ENCODE measurements at places on chromosomes 12 and 14. TPM values are rescaled to one million over a fixed set of nuclear protein-coding genes. Genes with fewer than 3 reads are reported as not detected.

DNA sequence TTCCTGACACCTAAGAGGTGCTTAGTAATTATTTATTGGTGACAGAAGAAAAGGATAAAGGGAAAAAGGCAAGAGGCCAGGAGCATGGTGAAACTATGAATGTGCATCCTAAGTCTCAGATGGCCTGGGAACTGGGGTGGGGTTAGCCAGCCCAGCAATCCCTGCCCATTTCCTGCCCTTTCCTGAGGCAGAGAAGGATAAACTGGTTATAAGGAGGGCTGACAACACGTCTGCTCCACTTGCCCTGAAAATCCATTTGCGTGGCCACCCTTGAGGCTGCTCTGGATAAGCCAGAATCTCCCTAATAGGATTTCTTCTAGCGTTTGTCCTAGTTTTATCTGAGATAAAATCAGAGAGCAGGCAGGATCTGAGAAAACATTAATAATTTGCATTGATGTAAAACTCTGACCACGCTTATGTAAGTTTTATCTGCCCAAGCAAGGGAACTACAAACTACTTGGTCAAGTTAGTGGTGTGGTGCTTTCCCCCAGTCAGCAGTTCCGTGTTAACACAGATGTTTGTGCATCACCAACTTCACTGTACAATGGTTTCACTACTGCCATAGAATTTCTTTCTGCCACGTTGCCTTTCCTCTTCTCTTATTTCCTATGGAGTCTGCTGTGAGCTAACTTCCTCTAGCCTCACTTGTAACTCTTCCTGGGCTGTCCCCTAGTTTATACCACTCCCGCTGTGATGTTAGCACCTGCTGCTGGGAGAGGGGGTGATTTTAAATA, 392.7 kb downstream of the RPS29 start:
- no peak overlapping the region for H3K27ac ChIP-seq
- H3K4me3 ChIP-seq: no peak overlapping the region
- H3K4me1 ChIP-seq: no peaks in the 10 kb centered on the region
- no peaks in the 10 kb centered on the region for H3K27me3 ChIP-seq
- no peaks in the 10 kb centered on the region for H3K36me3 ChIP-seq

GRCh38 chr12:77800501-77800900, 30.2 kb upstream of the NAV3 start:
- H3K4me3 ChIP-seq: no peak overlapping the region
- H3K4me1 ChIP-seq: no peaks in the 10 kb centered on the region
- H3K27ac ChIP-seq: no peak overlapping the region
- no peak for DNase-seq

DNA sequence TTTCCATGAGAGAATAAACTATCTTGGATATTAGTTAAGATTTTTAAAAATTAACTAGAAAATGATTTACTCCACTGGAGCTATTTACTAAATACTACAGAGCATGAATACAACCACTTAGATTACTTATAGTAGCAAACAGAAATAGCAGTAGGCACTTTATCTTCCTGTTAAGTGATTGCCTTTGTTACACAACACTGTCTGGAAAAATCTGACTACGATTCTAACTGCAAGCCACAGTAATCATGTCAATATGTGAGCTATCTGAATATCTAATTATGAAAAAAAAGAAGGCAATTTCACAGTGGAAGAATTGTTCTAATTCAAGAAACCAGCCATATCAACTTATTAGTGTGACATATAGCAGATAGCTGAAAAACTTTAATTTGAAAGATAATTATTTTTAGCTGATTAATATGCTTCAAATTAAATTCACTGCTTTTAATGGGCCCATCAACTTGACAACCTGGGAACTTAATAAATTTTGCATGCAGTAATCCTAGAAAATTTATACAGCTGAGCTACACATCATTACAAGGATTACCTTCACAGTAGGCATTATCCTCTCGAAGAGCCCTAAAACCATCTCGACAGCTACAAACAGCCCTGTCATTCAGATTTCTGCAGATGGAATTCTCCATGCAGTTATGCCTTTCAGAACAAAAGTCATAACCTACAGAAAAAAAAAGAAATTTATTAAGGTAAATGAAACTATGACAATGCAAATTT, 172.8 kb downstream of the NELL2 start:
- H3K27me3 ChIP-seq: no peaks in the 10 kb centered on the region
- H3K36me3 ChIP-seq: peaks cover 7% of the 10 kb centered on the region
- no peaks in the 10 kb centered on the region for H3K4me1 ChIP-seq

GRCh38 chr12:121114019-121114639, 18.5 kb upstream of the P2RX7 start:
- no peak overlapping the region for H3K4me3 ChIP-seq
- H3K27ac ChIP-seq: no peak overlapping the region
- H3K36me3 ChIP-seq: no peaks in the 10 kb centered on the region
- peaks cover 6% of the 10 kb centered on the region for H3K4me1 ChIP-seq
- DNase-seq: no peak
- peaks cover 3% of the 10 kb centered on the region for H3K27me3 ChIP-seq

DNA sequence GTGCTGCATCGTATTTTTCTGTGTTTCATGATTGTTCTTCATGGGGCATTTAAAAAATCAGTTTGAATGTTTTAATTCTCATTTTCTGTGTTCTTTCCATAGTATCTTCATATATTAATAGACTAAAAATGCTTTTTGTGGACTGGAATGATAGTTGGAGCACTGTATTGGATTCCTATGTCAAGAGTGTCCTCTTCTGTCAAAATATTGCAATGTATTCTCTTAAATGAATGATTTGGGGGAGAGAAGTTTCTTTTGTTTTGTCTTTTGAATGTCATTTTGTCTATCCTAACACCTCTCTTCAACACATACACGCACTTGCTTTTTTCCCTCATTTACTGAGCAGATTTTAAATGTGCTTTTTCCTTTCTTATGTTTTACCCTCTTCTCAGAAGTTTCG, 4.7 kb upstream of the EIF2S3B start:
- H3K27ac ChIP-seq: no peak overlapping the region
- H3K4me3 ChIP-seq: no peak overlapping the region
- H3K4me1 ChIP-seq: peaks cover 3% of the 10 kb centered on the region
- peaks cover 19% of the 10 kb centered on the region for H3K27me3 ChIP-seq

GRCh38 chr12:71164568-71165197, 6.9 kb upstream of the TSPAN8 start:
- H3K4me1 ChIP-seq: no peaks in the 10 kb centered on the region
- H3K27ac ChIP-seq: no peak overlapping the region
- H3K27me3 ChIP-seq: no peaks in the 10 kb centered on the region
- DNase-seq: no peak

- no peak for DNase-seq
- H3K27ac ChIP-seq: no peak overlapping the region
- no peaks in the 10 kb centered on the region for H3K4me1 ChIP-seq
Measured at GRCh38 chr12:15131431-15131830, 89.8 kb downstream of the RERG start.

DNA sequence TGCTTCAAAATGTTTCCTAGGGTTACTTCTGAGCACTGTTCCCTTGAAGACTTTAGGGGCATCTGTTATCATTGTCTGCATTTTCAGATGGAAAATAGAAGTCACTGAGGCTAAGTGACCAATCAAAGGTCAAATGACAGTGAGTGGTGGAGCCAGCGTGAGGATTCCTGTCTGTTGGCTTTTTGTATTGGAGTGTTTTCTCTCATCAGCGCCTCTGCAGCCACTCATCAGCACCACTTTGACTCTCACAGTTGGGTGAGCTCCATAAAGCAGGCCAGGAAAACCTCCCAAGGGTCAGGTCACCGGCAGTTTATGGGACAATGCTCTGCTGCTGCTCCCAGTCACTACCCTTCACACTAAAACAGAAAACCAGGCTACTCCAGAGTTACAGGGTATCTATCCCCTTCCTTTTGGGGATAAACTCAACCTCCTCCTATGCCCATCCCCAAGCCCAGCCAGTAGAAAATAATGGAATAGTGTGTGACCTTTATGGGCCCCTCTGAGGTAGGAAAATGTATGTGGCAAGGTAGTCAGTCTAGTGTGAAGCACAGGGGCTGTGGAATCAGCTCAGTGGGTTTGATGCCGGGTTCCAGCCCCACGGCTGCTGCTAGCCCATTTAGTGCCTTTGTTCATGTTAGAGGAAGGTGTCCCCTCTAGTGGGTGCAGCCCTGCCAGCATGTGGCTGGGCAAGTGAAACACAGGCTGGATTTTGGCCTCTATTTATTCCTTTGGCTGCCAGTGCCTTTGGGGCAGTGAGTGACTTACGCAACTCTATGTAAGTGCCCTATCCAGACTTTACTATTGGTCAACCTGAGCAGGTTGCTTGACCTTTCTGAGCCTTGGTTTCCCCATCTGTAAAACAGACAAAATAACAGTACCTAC, 133.8 kb upstream of the CPM start:
- no peaks in the 10 kb centered on the region for H3K36me3 ChIP-seq
- DNase-seq: no peak
- H3K4me3 ChIP-seq: no peak overlapping the region
- peak overlapping the region; percentile 51 for H3K27ac ChIP-seq

Gene RAB2B
- total RNA-seq: 26.5 TPM

Gene C14orf132
- total RNA-seq: 0.47 TPM

- H3K27me3 ChIP-seq: no peaks in the 10 kb centered on the region
- no peak overlapping the region for H3K27ac ChIP-seq
- H3K36me3 ChIP-seq: no peaks in the 10 kb centered on the region
- H3K4me1 ChIP-seq: no peaks in the 10 kb centered on the region
Measured at GRCh38 chr12:124664395-124665111, 97.1 kb upstream of the NCOR2 start.

- no peak overlapping the region for H3K27ac ChIP-seq
- no peak overlapping the region for H3K4me3 ChIP-seq
- no peaks in the 10 kb centered on the region for H3K4me1 ChIP-seq
- H3K36me3 ChIP-seq: no peaks in the 10 kb centered on the region
Measured at GRCh38 chr12:14157088-14157747, 175.8 kb upstream of the GRIN2B start.

Gene RAD51AP1
- total RNA-seq: 35.8 TPM

DNA sequence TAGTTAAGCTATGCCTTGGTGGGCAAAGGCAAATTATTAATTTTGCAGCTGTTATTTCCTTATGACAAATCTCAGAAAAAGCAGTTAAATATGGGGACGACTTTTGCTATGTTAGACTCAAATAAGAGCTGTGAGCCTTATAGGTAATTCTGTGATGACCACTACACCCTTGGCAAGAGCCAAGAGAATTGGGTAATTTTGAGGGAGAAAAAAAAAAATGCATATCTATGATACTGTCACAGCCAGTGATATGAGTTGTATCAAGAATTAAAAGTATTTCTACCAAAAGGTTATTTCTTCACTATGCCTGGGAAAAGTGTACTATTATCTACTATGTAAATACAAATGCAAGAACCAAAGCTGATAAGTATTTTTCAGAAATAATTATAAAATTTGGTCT, 43.9 kb downstream of the SCAF11 start:
- H3K4me3 ChIP-seq: no peak overlapping the region
- H3K4me1 ChIP-seq: peaks cover 3% of the 10 kb centered on the region
- H3K36me3 ChIP-seq: peaks cover 68% of the 10 kb centered on the region

DNA sequence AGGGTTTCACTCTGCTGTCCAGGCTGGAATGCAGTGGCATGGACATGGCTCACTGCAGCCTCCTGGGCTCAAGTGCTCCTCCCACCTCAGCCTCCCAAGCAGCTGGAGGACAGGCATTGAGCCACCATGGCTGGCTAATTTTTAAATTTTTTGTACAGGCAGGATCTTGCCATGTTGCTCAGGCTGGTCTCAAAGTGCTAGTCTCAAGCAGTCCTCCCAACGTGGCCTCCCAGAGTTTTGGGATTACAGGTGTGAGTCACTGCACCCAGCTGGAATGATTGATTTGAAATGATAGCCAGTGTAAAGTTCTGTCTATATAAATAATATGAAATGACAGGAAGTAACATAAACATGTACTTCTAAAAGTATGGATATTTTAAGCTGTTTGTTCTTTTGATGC, 172.7 kb downstream of the FUT8 start:
- H3K4me1 ChIP-seq: peaks cover 16% of the 10 kb centered on the region
- peaks cover 16% of the 10 kb centered on the region for H3K36me3 ChIP-seq
- DNase-seq: no peak
- H3K27ac ChIP-seq: no peak overlapping the region

GRCh38 chr12:9943240-9943639, 11.1 kb upstream of the CLEC2A start:
- H3K36me3 ChIP-seq: no peaks in the 10 kb centered on the region
- DNase-seq: peak; percentile 83
- H3K27me3 ChIP-seq: peaks cover 28% of the 10 kb centered on the region
- peak overlapping the region; percentile 84 for H3K4me3 ChIP-seq
- peaks cover 37% of the 10 kb centered on the region for H3K4me1 ChIP-seq

DNA sequence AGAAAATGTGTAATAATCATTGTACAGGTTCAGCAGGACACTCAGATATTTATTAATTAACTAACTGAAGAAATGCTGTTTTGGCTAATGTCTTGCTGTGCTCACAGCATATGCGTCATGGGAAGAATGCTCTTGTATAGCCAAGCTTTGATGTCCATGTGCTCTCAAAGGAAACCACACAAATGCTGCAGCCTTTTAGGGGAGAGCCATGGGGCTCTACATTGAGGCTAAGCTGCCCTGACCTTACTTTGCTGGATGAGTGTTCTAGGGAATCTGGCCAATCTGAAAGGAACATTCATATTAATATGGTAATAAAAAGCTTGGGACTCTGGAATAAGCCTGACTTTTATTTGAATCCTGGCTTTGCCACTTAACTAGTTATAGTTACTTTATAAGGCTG, 9.5 kb upstream of the CRADD start:
- no peak for DNase-seq
- H3K27me3 ChIP-seq: no peaks in the 10 kb centered on the region
- H3K4me3 ChIP-seq: no peak overlapping the region
- no peak overlapping the region for H3K27ac ChIP-seq

Gene RNASE3
- total RNA-seq: not detected

DNA sequence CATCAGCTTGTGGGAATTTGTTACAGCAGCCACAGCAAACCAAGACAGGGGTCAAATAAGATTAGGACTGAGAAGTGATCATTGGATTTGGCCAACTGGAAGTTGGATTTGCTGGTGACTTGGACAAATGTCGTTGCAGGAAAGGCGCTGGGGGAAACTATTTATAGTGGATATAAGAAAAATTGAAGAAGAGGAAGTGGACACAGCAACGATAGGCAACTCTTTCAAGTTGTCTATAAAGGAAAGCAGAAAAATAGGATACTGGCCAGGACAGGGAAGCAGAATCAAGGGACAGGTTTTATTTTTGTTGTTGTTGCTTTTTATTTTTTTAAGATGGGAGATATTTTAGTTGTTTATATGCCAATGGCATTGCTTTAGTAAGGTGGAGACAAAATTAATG, 56.2 kb upstream of the RTRAF start:
- DNase-seq: no peak
- H3K27me3 ChIP-seq: no peaks in the 10 kb centered on the region
- peaks cover 46% of the 10 kb centered on the region for H3K36me3 ChIP-seq

- no peak overlapping the region for H3K4me3 ChIP-seq
- DNase-seq: no peak
- no peaks in the 10 kb centered on the region for H3K4me1 ChIP-seq
- H3K27me3 ChIP-seq: no peaks in the 10 kb centered on the region
- peaks cover 19% of the 10 kb centered on the region for H3K36me3 ChIP-seq
Measured at GRCh38 chr14:68879321-68879781, 86.5 kb upstream of the ZFP36L1 start.

GRCh38 chr12:94151582-94151981, 3.2 kb downstream of the PLXNC1 start:
- peaks cover 20% of the 10 kb centered on the region for H3K36me3 ChIP-seq
- H3K27me3 ChIP-seq: peaks cover 14% of the 10 kb centered on the region
- no peak overlapping the region for H3K27ac ChIP-seq
- peaks cover 29% of the 10 kb centered on the region for H3K4me1 ChIP-seq

Gene GDF3
- not detected for total RNA-seq

Gene NPFF
- total RNA-seq: 0.57 TPM

Measured in activated CD4-positive, alpha-beta T cell treated with anti-CD3 and anti-CD28 coated beads, Interleukin-2, amount 10 ng/mL, durations not matched to agents 24 days and 14 days (primary cell).